NB4 (cell line): ENCODE measurements at places on chromosomes 3 and 15.
A peak's percentile ranks its signal among the peaks of the same experiment; 100 is the strongest.

- no peak for DNase-seq
Observed at GRCh38 chr15:89806559-89807550, 7.8 kb downstream of the ANPEP start.

GRCh38 chr3:24164967-24165602 is 220.0 kb downstream of the NR1D2 start:
- DNase-seq = no peak

GRCh38 chr15:85555875-85556617 is 175.6 kb downstream of the AKAP13 start:
- no peak for DNase-seq

GRCh38 chr3:61530355-61530754 is 31.0 kb upstream of the PTPRG start:
- peak; percentile 18 for DNase-seq

DNA sequence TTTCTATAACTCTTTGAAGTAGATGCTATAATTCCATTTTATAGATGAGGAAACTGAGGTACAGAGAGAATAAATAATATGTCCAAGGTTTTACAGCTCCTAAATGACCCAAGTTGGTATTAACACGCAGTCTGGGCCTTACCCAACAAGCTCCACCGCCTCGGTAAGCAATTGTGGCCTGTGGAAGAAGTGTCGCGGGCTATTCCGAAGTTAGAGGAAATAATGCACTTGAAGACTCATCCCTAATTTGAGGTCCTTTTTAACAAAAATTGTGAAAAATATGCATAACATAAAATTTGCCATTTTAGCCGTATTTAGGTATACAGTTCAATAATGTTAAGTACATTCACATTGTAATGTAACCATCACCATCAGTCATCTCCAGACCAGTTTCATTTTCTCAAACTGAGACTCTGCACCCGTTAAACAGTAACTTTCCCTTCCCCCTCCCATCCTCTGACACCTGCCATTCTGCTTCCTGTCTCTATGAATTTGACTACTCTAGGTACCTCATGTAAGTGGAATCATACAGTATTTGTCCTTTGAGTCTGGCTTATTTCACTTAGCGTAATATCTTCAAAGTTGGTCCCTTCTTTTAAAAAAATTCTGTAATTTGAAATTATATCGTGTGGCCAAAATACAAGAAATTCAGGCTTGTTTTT is 18.2 kb downstream of the IDH3A start:
- DNase-seq = no peak

GRCh38 chr3:173138026-173138425 is 3.0 kb downstream of the SPATA16 start:
- DNase-seq = no peak

DNA sequence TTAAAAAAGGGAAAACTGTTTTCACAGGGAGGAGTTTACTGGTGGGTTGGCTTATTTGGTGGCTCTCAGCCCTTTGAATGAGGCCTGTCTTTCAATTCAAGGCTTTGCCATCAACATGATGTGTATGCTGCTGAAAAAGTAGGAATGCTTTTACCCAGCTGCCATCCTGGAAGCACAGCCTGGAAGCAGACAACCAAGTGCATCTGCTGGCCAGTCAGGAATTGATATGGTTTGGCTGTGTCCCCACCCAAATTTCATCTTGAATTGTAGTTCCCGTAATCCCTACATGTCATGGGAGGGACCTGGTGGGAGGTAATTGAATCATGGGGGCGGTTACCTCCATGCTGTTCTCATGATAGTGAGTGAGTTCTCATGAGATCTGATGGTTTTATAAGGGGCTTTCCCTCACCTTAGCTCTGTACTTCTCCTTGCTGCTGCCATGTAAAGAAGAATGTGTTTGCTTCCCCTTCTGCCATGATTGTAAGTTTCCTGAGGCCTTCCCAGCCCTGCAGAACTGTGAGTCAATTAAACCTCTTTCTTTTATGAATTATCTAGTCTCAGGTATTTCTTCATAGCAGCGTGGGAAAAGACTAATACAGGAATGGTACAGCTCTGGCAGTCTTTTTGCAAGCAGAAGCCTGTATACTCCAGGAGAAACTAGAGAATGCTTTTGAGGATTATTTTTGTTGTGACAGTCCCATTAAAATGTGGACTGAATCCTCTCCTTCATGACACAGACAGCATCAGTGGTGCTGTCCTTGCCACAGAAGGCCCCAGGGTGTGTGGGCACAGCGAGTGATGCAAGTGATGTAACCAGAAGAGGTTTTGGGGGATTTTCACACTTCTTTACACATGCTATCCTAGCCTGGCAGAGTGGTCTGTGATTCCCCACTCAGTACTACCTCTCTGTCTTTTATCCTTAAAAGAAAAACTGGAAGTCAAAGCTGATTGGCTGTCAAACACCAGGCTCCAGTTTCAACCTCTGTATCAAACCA is 20.0 kb downstream of the PLCL2 start:
- no peak for DNase-seq

- no peak for DNase-seq
Observed at GRCh38 chr3:138985932-138986331, 20.1 kb downstream of the PRR23A start.

- peak; percentile 58 for DNase-seq
Observed at GRCh38 chr15:78242128-78242527, 7.8 kb upstream of the ACSBG1 start.

DNA sequence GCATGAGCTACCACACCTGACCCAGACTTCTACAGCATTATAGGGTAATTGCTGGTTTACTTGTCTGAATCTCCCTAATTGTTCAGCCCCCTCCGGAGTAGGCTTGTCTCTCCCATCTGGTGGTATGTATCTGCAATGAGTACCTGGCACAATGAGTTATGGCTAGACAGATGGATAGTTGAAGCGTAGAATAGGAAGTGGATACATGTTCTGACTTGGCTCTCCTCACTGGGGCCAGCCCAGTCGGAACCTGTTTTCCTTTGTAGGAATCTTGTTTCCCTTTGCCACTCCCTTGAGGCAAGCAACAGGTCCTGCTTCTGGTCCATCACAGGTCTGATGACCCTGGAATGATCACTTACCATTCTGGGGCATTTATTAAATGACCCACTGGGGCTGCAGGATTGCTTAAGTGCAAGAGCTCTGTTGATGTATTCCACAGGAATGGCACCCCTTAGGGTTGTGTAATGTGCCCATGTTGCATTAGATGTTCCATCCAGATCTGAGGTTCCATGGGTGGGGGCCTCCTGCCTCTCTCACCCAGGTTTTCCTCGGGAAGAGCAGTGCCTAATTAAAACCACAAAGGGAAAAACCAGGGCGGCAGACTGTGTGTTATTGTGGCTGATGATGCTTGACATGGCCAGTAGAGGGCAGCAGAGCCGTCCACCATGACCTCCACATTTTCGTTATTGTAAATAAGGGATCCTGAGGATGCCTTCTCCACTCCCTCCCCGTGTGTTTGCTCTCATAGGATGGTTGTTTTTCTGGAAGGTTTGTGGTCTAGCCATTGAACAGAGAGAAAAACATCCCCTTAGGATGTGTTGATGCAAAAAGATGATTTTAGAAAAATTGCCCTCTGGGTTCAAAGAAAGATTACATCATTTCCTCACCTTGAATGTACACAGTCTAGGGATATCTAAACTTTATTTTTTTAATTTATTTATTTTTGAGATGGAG is 58.0 kb downstream of the CMTM8 start:
- peak; percentile 63 for DNase-seq

DNA sequence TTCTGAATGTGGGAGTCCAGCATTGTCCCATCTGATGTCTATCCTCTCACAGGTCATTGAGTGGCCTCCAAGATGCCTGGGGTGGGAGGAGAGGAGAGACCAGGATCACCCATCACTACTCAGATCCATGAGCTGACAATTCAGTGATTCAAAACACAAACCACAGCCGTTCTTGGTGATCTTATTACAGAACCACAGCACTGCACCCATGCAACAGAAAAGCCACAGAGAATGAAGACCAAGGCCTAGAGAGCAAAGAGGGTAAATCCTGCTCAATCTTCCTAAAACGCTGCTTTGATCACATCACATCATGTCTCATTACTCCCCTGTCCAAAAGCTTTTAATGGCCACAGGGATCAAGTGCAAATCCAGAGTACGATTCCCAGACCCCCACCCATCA is 23.5 kb downstream of the ANP32A start:
- no peak for DNase-seq

DNA sequence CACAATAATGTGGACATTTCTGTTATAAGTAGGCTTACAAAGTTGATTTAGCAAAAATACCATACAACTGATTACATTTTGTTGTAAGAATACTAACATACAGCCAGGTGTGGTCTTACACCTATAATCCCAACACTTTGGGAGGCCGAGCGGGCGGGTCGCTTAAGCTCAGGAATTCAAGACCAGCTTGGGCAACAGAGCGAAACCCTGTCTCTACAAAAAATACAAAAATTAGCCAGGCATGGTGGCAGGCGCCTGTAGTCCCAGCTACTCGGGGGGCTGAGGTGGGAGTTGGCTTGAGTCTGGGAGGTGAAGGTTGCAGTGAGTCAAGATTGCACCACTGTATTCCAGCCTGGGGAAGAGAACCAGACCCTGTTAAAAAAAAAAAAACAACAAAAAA is 67.1 kb downstream of the DLG1 start:
- no peak for DNase-seq

- DNase-seq = no peak
Observed at GRCh38 chr3:129460572-129460971, 20.5 kb downstream of the IFT122 start.

- DNase-seq = peak; percentile 52
Observed at GRCh38 chr15:85289677-85290365, 90.6 kb upstream of the AKAP13 start.

DNA sequence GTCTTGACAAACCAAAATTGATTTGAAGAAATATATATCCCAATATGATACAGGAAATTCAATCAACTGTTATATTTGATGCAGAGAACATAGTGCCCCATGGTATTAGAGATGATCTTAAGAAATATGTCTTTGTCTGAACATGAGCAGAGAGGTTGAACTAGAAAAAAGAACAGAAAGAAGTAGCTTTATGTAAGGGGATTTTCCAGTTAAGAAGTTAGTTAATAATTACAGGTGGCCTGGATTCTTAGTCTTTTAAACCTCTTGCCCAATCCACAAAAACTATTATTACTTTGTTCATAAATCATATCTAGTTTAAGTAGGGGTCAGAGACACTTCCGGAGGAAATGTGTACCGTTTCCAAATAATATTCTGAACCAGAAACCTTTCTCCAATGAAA is 1186.7 kb upstream of the EPHA6 start:
- no peak for DNase-seq

GRCh38 chr15:44570361-44570760 is 33.4 kb downstream of the EIF3J start:
- no peak for DNase-seq

- DNase-seq = no peak
Observed at GRCh38 chr3:183158113-183158512, 4.4 kb downstream of the LAMP3 start.

GRCh38 chr3:141366285-141367037 is 1.8 kb upstream of the ZBTB38 start:
- DNase-seq = no peak

DNA sequence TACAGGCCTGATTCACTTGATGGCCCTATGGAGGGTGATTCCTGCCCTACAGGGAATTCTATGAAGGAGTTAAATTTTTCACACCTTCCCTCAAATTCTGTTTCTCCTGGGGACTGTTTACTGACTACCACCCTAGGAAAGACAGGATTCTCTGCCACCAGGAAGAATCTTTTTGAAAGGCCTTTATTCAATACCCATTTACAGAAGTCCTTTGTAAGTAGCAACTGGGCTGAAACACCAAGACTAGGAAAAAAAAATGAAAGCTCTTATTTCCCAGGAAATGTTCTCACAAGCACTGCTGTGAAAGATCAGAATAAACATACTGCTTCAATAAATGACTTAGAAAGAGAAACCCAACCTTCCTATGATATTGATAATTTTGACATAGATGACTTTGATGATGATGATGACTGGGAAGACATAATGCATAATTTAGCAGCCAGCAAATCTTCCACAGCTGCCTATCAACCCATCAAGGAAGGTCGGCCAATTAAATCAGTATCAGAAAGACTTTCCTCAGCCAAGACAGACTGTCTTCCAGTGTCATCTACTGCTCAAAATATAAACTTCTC is 43.6 kb downstream of the BLM start:
- DNase-seq = no peak

- peak; percentile 5 for DNase-seq
Observed at GRCh38 chr3:16936233-16936632, 51.5 kb downstream of the PLCL2 start.

- no peak for DNase-seq
Observed at GRCh38 chr3:114079761-114080160, 23.2 kb downstream of the QTRT2 start.

DNA sequence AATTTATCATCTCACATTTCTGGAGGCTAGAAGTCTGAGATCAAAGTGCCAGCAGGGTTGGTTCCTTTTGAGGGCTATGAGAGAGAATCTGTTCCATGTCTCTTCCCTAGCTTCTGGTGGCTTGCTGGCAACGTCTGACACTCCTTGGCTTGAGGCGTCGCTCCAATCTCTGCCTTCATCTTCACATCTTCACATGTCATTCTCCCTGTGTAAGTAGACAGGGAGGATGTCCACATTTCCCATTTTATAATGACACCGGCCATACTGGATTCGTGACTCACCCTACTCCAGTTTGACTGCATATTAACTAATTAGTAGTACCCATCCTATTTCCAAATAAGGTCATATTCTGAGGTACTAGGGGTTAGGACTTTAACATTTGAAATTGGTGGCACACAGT is 17.5 kb upstream of the ARHGAP31 start:
- DNase-seq = no peak

GRCh38 chr3:16174389-16174788 is at the start of gene GALNT15:
GALNT15 (plus strand) TSS chr3:16174680; CDS start chr3:16175152, 472 bp downstream.
- DNase-seq = no peak

DNA sequence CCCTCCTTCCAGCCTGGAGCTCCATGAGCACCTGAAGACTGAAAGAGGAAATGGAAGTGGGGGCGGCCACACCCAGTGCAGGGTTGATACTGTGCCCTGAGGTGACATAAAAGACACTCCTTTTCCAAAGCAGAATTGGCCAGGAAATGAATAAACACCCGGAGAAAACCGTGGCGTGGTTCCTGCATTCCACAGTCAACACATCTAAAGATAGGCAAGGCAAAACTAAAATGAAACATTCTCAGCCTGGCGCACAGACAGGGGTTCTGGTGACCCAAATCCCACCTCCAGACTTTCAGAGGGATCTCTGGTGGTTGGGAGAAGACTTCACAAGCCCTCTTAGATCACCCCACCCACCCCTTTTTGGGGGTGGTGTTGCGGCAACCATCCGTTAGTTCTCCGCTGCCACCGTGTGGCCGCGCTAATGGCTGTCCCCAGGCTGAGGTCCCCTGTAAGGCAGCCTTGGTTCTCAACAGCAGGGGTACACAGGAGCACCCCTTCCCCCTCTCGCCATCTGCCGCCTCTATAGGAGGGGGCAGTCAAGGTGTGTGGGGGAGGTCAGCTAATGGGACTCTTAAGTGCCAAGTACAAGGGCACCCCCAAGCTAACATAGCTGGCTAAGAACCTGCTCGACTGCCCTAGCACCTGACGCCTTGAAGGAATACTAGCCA is 2.5 kb upstream of the MST1R start:
- DNase-seq = peak; percentile 68

- DNase-seq = no peak
Observed at GRCh38 chr3:195873971-195874370, 34.4 kb downstream of the TNK2 start.
